Stimulated activated naive CD8-positive, alpha-beta T cell treated with anti-CD3 and anti-CD28 coated beads, Interleukin-15, Interleukin-2, amounts not matched to agents 100 U/mL and 50 U/mL, for 24 hours (primary cell): ENCODE measurements at places on chromosomes 16 and 17.

DNA sequence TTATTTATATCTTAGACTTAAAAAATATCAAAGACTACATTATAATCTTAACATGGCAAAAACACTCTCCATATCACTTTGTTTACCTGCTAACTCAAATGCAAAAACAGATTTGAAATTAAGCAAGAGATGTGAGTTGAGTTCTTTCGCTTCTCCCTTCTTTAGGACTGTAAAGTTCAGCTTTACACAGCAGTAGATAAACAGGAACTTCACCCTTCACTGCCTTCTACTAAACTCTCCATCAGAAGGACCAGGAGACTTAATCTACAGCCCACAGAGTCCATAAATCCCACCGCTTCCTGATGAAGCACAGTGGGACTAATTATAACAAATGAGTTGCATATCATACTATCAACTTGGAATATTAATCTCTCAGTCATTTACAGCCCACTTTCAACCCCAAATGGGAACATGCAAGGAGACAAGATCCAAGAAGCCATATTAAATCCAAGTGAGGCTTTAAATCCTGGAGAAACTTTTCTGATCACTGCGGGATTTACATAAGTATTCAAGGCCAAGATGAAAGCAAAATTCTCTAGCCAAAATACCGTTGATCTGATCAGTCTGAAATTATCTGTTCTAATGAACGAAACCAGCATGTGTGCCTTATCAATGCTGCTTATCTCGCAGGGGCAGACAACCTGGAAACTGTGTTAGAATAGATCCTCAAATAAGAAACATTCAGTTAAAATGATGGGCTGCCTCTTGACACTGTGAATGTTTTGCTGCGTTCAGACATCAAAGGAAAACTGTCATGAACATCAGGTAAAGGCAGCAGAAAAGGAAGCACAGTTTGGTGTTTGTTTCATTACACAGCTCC lies 1.6 kb downstream of the AMFR start:
- DNase-seq, result no peak

- DNase-seq, result peak; percentile 55
Measured at GRCh38 chr17:73645050-73645871, 1.0 kb upstream of the SDK2 start.

DNA sequence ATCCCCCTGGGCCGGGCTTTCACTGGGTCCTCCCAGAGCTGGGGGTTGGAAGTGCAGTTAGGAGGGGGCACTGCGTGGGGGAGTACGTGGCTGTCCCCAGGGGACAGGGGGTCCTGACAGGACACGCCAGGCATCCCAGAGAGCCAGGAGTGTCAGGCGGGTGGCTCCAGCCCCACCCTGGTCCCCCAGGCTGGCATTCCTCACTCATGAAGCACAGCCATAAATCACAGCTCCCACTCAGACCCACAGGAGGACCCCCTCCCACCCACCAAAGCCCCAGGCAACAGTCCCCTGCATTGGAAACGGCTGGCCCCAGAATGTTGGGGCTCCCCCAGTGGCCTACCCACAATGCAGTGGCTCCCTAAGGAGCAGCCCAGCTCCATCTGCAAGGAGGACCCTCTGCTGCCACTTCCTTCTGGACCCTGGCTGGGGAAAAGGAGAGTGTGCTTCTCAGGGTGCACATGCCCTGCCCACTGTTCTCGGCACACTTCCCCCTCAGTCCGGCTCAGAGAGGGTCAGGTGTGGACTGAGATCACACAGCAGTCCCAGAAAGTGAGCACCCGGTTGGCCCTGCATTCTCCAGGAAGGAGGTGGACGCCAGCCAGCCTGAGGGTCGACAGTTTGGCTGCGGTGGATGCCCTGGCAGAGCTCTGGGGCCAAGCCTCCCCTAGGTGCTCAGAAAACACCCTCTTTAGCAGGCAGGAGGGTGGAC lies 7.3 kb upstream of the FOXN1 start:
- no peak for DNase-seq

- peak; percentile 66 for DNase-seq
Measured at GRCh38 chr16:11263737-11264136, 5.4 kb downstream of the TNP2 start.

- no peak for DNase-seq
Measured at GRCh38 chr17:29050176-29050575, 7.2 kb downstream of the PIPOX start.

- DNase-seq, result no peak
Measured at GRCh38 chr16:20647736-20648135, 49.7 kb downstream of the ACSM1 start.

GRCh38 chr17:44043272-44043696 lies 23.2 kb downstream of the LSM12 start:
- no peak for DNase-seq

- no peak for DNase-seq
Measured at GRCh38 chr16:892006-892405, 78.8 kb downstream of the LMF1 start.

GRCh38 chr16:58458606-58459343 lies 41.2 kb upstream of the NDRG4 start:
- no peak for DNase-seq

DNA sequence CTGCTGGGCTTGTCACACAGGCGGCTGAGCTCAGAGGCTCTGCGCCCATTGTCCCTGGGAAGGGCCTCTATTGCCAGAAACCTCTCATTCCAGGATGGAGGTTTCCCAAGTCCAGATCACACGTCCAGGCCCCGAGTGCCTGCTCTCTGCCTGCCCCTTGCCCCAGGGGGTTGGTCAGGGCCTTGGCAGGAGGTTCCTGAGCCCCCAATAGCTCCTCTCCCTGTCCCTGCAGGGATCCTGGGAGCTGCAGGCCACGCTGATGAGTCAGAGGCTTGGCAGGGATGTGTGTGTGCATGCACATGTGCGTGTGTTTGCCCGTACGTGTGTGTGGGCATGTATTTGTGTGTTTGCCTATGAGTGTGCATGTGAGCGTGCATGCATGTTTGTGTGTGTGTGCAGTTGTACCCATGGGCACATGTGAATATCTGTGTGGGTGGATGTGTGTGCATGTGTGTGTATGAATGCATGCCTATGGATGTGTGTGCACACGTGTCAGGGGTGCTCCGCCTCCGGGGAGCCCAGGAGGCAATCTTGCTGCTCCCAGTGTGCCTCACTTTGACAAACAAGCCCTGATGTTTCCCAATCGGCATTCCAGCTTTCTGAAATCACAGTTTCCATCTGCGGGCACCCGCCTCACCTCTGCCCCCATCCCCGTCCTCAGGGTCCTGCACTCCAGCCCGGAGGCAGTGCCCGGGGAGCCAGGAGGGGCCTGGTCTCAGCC lies 98.4 kb upstream of the GSE1 start:
- DNase-seq, result no peak

DNA sequence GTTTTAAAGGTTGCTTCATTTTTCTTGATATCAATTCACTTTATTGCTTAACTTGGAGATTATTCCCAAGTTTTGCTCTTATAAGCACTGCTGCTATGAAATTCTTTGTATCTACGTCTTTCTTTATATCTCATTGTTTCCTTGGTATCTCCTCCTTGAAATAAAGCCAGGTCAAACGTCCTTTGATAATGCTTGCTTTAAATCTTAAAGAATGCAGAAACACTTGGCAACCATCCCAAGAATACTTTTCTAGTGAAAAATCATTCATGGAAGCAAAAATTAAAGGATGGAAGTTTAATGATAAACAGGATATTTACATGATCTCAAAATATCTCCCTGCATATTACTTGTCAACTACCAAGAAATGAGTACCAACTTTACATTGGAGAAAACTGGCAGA lies 175.2 kb downstream of the CPPED1 start:
- DNase-seq, result no peak

GRCh38 chr17:59859444-59860025 lies 33.2 kb downstream of the TUBD1 start:
- DNase-seq, result no peak

GRCh38 chr16:56192986-56193945 lies 2.0 kb downstream of the GNAO1 start:
- no peak for DNase-seq

- peak; percentile 89 for DNase-seq
Measured at GRCh38 chr17:58338841-58339754, 10.5 kb upstream of the TSPOAP1 start.

DNA sequence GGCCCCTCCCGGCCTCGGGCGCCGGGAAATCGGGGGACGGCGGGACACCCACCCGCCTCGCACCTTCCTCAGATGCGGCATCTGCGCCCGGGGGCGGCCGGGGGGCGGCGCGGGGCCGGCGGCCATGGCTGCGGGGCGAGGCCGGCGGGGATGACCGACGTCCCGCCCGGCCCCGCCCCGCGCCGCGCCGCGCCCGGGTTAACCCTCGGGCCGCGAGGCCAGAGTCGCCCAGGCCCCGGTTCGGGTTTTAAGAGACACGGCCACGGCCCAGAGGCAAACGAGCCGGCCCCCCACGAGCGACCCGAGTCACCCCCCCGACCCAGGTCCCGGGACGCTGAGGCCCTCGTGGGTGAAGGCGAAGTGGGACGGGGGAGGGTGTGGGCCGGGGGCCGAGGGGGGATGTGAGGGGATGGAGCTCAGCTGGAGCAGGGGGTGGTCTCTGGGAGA lies at the start of gene RGS11:
Gene RGS11, minus strand, starts transcription at position 159 of the 447 bp plus-strand sequence. Its CDS starts 33 bp downstream, at position 126.
- DNase-seq, result no peak

- DNase-seq, result no peak
Measured at GRCh38 chr17:63624531-63624880, 2.3 kb downstream of the MAP3K3 start.

GRCh38 chr16:68362262-68362913 lies 51.6 kb downstream of the PRMT7 start:
- DNase-seq, result no peak

DNA sequence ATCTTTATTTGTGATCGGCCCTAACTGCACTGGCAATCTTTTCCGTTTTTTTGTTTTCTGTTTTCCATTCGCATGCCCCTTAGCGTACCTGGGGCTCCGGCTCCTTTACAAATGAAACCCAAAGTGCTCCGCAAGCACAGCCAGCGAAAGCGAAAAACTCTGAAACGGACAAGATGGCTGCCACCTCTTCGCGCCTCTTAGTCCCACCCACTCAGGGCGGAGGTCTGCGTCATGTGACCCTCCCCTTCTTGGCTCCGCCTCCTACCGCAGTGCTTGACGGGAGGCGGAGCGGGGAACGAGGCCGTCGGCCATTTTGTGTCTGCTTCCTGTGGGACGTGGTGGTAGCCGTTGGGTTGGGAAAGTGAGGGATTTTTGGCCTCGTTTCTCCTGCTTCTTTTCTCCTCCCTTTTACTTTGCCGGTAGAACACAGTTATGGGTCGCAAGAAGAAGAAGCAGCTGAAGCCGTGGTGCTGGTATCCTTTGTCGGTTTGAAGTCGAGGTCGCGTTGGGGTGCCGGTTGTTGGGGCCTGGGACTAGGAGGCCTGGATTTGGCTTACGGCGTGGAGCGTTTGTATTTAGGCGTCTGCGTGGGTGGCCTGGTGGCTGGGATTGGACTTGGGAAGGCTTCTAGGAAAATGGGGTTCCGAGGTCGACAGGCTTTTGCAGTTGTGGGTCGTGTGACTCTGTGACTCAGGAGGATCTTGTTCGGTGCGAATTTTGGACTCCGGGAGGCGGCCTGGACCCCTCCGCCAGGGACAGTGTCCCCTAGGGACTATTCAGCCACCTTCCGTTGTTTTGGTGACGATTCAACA lies at the start of gene ZNF207:
Gene ZNF207, plus strand, starts transcription at position 304 of the 812 bp plus-strand sequence. Its CDS starts 129 bp downstream, at position 433.
- DNase-seq, result peak; percentile 94

- DNase-seq, result no peak
Measured at GRCh38 chr17:75090871-75091854, 3.4 kb downstream of the SLC16A5 start.

DNA sequence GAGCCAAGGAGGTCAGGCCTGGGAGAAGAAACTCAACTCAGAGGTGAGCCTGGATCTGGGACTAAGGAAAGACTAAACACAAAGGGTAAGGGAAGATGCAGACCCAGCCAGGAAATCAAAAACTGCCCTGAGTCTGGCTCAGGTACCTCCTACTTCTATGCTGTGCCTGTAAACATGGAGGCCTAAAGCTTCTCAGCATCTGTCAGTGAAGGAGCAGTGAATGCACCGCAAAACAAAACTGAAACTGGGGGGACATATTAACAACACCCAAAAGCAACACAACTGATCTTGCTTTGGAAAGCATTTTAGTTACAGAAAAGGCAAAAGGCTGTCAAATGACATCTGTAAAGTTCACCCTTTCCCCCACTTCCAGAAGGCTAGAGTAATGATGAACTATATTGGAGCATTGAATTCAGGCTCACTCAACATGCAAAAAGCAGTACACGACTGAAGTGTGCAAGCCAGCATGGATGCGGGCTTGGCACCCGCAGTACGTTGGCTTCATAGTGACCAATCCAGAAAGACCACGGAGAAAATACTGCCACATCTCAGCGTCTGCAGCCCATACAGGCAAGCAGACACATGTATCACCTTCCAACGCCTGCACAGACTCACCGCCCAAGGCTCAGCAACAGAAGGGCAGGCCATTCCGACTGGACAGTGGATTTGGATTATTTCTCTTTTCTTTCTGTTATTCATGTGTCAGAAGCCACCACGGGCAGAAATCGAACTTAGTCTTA lies 3.8 kb downstream of the TBC1D16 start:
- no peak for DNase-seq
